ENCODE measurements at places on chromosomes 7 and 10.
A peak's percentile ranks its signal among the peaks of the same experiment; 100 is the strongest.

GRCh38 chr10:14052931-14053330 lies 277.8 kb downstream of the FRMD4A start:
- DNase-seq, result no peak

DNA sequence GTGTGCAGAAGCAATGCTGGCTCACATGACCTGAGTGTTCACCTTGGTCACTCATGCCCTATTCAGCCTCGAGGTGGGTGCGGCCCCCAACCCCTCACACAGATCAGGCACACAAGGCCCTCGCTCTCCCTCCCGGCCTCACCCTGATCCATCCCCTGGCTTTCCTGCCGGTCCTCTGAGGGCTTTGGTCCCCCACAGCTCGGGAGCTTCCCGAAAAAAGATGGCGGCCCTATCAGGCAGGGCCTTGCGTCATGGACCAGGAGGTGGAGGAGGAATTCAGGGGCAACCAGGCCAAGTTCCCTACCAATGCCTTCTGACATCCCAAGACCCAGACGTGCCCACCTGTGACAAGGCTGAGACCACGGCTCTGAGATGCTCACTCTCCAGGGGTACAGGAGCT lies 43.7 kb upstream of the DNAAF5 start:
- no peak for DNase-seq

GRCh38 chr10:22479419-22479818 lies 134.1 kb downstream of the SPAG6 start:
- no peak for DNase-seq

DNA sequence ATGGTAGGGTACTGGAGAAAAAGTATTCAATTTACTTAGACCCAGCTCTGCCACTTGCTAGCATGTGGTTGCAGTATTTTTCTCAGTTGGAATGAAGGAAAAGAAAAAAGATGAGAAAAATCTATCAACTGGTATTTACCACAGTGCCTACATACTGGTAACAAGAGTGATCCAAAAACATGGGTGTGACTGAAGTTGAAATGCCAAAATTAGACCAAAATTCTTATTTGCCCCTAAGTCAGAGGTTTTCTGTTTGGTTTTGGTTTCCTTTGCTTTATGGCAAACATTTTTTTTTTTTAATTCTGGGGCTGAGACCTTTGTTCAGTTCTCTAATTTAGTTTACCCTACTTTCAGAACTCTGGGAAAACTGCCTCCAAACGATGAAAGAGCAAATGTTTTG lies 12.3 kb downstream of the HYCC1 start:
- DNase-seq, result no peak

DNA sequence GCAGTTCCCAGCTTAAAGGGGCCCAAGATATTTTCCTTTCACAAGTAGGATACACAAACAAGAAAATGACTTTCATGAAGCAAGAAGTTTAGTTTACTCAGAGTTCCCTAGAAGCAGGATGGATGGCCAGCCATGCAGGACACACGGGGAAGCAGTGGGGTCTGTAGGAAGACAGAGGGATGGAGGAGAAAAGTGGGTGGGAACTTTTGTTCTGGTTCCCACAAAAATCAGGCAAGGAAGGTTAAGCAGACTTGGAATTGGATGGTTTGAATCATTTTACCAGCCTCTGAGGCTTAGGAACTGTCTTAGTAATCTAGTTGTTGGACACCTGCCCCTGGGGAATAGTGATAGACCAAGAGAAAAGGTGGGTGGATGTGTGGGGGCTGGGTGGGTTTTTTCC lies 263.3 kb upstream of the VSTM2A start:
- no peak for DNase-seq

DNA sequence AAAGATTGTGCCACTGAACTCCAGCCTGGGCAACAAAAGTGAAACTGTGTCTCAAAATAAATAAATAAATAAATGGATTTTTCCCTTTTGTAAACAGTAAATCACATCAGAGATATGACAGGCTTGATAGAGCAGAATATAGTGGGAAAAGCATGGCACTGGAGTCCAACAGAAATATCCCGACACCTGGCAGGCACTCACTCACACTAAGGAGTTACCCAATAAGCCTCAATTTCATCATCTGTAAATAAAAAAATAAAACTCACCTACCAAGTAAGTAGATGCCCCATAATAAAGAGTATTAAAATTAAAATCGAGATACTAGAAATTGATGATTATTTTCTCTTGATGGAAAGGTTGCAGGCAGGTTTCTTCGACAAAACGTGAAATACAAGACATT lies 1.7 kb downstream of the ATE1 start:
- DNase-seq, result no peak

GRCh38 chr7:157943561-157943960 lies 606.8 kb downstream of the DNAJB6 start:
- no peak for DNase-seq

DNA sequence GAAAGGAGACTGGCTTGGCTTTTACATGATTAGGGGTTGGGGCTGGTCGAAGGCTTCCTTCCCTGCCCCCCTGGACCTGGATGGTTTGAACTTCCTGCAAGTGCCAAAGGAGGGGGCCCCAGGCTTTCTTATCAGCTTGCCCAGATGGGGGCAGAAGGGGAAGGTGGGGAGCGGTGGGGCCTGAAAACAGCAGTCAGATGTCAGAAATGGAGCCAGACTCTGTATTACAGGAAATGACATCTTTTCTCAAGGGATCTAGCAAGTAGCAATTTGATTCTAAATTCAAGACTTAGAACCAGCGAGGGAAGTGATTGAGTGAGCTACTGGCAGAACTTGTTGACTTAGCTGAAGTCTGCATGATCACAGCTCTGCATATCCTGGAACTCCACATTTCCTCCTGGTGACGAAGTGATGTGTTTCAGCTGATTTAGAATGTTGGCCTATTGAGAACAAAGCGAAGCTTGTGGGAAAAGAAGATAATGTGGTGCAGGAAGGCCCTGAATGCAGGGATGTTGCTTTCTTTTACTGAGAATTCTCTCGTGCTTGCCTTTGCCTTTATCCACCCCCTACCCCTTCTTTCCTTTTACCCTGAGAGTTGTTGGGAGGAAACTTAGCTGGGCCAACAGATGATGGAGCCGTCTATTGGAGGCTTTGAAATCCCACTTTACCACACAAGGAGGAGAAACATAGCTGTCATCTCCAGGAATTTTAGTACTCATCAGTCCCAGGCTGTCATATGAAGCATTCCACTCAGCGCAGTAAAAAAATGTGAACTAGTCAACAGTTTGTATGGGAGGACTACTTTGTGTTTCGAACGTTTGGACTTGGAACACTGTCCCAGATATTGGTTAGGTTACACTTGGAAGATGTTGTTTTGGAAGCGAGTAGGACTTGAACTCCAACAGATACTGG lies 43.2 kb downstream of the CCNY start:
- DNase-seq, result peak; percentile 74

GRCh38 chr10:4252701-4253100 lies 467.7 kb upstream of the KLF6 start:
- no peak for DNase-seq

DNA sequence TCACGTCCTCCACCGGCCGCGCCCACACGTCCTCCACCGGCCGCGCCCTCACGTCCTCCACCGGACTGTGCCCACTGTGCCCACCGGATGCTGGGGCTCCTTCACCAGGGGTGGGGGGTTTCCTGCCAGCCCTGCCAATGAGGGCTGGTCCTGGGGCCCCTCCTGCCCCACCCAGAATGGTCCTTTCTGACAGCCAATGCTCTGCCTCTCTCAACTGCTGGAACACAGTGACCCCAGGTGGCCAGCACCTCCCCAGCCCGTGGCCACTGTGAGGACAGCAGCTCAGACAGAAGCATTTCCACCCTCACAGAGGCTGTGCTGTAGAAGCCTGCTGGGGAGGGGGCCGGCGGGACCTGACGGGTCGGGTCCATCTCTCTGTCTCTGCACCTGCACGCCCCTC lies 90.1 kb upstream of the DNAAF5 start:
- DNase-seq, result no peak

DNA sequence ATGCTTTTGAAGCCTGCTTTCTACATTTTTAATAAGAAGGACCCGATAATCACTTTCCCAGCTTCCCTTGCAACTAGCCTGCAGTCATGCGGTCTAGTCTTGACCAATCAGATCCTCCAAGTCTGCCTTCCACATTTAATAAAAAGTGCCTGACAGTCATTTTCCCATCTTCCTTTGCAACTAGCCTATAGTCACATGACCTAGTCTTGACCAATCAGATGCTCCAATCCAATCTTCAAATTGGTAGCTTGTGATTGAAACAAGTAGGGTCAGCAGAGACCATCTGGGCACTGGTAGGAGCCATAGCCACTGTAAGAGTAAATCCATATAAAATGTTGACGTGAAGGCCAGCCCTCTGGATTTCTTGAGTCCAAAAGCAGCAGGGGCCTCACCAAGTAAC lies 80.0 kb downstream of the NPTX2 start:
- no peak for DNase-seq

DNA sequence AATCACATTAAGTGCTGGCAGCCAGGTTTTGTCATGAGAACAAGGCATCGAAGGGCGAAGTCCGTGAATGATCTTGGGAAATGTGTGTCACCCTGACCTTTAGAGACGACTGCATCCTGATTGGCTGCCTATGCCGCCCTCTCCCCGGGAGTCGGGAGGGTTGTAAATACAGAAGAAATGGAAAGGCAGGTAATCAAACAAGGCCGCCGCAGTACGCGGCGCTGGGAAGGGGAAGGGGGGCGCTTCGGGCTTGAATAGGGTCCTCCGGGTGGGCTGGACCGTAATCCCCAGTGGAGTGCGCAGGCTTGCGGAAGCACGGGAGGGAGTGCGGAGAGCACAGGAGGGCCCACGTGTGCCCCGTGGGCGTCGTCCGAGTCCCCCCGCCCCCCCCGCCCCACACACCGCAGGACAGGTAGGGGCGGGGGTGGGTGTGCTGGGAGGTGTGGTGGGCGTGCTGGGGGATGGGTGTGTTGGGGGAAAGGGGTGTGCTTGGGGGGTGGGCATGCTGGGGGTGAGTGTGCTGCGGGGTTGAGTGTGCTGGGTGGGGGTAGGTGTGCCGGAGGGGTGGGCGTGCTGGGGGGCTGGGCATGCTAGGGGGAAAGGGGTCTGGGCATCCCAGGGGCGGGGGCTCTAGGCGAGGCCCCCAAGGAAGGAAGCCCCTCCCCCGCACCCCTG lies 169.4 kb downstream of the ARHGAP12 start:
- DNase-seq, result no peak

DNA sequence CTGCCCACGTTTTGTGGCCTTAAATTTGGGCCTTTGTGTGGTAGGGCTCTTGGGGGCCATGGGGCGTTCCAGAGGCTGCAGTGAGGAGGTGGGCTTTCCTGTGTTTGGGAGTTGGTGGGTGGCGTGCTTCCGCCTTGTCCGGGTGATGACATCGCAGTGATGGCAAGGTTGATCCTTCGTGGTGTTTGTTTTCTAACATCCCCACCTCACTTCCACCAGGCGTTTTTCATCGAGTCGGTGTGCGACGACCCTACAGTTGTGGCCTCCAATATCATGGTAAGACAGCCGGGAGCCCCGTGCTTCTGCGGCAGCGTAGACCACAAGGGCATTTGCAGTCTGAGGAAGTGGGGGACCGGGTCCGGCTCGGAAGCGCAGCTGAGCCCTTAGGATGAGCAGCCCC lies 14.2 kb downstream of the PFKFB3 start:
- no peak for DNase-seq

- peak; percentile 27 for DNase-seq
Measured at GRCh38 chr7:111098011-111098925, 7.3 kb downstream of the LRRN3 start.

DNA sequence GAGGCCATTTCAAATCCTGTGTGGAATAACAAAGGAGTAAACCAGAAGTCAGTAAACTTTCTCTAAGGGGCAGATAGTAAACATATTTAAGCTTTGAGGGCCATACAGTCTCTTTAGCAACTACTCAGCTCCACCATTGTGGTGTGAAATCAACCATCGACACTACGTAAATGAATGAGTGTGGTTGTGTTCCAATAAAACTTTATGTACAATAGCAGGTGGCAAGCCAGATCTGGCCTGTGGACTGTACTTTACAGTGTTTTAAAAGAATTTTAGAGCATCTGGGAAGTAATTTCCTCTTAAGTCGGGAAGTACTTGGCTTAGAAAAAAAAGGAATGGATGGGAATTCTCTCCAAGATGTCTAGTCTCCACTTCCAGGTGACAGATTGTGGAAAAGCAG lies 71.3 kb downstream of the ARHGAP22 start:
- no peak for DNase-seq

DNA sequence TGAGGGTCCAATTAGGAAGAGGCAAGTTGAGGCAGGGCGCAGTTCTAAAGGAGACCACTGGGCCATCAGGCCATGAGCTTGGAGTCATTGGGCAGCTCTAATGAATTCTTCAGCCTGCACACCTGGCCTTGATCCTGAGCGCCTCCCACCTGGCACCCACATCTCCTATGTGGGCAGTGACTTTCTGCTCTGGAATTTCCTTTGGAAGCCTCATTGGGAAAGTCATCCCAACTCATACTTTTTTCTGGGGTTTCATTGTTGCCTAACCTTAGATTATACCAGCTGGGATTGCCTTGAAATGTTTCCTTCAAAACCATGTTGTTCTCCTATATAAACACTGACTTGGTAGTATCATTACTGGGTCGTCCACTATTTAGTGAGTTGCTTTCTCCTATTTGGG lies 54.1 kb downstream of the PLPP4 start:
- DNase-seq, result no peak

GRCh38 chr10:70807556-70807955 lies 8.2 kb upstream of the SGPL1 start:
- DNase-seq, result no peak

DNA sequence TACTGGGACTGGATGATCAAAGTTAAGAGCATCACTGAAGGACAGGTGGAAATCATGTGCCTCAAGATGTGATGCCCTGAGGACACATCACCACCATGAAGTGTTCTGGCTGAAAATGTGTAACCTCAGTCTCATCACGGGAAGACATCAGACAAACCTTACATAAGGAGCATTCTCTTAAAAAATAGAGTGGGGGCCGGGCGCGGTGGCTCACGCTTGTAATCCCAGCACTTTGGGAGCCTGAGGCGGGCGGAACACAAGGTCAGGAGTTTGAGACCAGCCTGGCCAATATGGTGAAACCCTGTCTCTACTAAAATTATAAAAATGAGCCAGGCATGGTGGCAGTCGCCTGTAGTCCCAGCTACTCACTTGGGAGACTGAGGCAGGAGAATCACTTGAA lies 65.6 kb downstream of the LOXL4 start:
- no peak for DNase-seq

DNA sequence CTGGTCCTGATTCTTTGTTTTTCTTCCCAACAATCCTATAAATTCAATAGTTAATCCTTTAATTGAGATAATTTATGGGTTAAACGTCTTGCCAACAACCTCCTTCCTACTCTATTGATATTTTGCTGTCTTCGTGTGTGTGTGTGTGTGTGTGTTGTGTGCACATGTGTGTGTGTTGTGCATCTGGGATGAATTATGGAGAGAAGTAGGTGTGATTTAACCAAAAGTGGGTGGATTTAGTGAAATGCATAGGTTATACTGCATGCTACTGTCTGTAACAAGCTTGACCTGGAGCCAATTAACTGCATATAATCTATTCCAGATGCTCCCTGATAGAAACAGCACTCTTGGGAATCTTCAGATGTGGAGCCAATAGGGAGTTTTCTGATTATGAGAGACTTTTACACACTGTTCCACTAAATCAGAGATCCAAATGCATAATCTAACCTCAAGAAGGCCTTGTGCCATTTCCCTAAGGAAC lies 61.2 kb downstream of the SEMA3D start:
- no peak for DNase-seq

GRCh38 chr10:102998399-102998907 lies 80.4 kb downstream of the CNNM2 start:
- no peak for DNase-seq

- DNase-seq, result no peak
Measured at GRCh38 chr10:48651293-48651692, 33.4 kb upstream of the WDFY4 start.
